ENCODE measurements at places on chromosomes 13 and 19. TPM values are rescaled to one million over a fixed set of nuclear protein-coding genes. Genes with fewer than 3 reads are reported as not detected.

PCDH9 gene
- total RNA-seq: 9.0 TPM

IGFL2 gene
- not detected for total RNA-seq

ATXN8OS gene
- not detected for total RNA-seq

ZNF829 gene
- 3.5 TPM for total RNA-seq

ZBTB32 gene
- total RNA-seq: not detected

PSG1 gene
- not detected for total RNA-seq

VAV1 gene
- 10.8 TPM for total RNA-seq

ZNF253 gene
- total RNA-seq: 9.1 TPM

SIGLEC11 gene
- total RNA-seq: 3.3 TPM

HOOK2 gene
- total RNA-seq: 45.4 TPM

PRKD2 gene
- 21.8 TPM for total RNA-seq

LRRC8E gene
- 1.5 TPM for total RNA-seq
